Stimulated activated CD8-positive, alpha-beta memory T cell treated with anti-CD3 and anti-CD28 coated beads, Interleukin-15, amount 100 ng/mL, for 48 hours (primary cell): ENCODE measurements at places on chromosomes 1 and 21.

DNA sequence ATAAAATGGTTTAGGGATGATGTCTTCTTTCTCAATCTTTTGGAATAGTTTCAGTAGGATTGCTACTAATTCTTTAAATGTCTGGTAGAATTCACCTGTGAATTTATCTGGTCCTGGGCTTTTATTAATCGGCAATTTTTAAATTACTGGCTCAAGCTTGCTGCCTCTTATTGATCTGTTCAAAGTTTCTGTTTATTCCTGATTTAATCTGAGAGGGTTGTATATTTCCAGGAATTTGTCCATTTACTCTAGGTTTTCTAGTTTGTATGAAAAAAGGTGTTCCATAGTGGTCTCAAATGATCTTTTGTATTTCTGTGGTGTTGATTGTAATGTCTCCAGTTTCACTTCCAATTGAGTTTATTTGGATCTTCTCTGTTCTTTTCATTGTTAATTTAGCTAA, 617.8 kb downstream of the LTN1 start:
- no peak for DNase-seq

DNA sequence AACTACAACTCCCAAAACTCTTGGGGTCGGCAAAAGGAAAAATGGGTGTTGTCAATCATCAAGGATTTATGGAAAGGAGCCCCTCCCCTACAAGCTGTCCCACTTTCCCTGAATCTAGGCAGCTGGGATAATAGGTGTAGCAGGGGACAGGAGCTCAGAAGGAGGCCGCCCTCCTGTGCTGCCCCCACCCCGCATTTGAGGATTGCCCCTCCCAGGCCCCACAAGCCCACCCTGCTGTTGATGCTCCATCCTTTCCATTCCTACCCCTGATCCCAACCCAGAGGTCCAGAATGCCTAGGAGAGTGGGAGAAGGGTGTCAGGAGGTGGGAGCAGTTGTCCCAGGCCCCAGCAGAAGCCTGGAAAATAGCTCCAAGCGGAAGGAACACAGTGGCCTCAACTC, 1.9 kb upstream of the MRPL24 start:
- no peak for DNase-seq

GRCh38 chr1:20070357-20070756, 363 bp downstream of the PLA2G5 start:
- DNase-seq = no peak

GRCh38 chr1:183632114-183632513, 3.5 kb downstream of the ARPC5 start:
- no peak for DNase-seq
